Cerebellar cortex (tissue), 1 donor: ENCODE measurements at places on chromosomes 16 and 17.
A peak's percentile ranks its signal among the peaks of the same experiment; 100 is the strongest.

DNA sequence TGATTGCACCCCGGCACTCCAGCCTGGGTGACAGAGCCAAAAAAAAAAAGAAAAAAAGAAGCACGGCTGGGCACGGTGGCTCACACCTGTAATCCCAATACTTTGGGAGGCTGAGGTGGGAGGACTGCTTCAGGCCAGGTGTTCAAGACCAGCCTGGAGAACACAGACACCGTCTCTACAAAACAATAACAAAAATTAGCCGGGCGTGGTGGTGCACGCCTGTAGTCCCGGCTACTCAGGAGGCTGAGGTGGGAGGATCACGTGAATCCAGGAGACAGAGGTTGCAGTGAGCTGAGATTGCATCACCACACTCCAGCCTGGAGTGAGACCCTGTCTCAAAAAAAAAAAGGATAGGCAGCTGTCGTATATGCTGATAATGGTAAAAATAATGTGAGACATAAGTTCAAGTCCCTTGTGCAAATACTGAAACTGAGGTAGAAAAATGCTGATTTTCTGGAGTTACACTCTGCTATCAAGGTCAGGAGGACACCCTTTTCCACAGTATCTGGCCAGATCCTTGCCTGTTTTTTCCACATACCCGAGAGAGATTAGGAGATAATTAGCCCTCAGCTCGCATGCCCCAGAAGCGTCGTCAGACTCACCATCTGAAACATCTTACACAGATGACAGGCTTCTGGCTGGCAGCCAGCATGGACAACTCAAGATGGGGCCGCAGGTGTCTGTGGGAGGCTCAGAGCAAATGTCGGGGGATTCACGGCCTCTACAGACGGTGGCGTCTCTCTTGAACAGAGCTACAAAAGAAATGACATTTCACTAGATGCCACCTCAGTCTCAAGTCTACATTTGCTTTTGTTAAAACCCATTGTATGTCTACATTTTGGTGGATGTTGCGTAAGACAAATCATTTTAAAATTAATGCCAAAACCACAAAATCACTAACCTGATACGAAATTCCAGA, 36.8 kb downstream of the WDR45B start:
- DNase-seq = no peak

DNA sequence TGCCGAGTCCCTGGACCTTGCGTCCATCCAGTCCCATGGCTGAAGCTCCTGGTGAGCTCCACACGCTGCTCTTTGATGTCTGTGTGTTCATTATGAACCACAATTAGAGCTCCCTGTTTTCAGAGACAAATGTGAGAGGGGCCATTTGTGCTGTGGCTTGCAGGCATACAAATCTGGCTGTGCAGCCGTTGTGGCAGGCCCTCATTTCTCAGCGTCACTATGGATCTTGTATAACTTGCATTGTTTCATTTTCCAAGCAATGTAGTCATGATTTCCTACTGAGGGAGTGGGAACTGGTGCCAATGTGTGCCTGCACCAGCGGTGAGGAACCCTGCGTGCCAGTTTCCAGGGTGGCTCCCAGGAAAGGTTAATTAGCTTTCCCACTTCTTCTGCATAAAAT, 542.6 kb downstream of the TMEM114 start:
- no peak for DNase-seq

DNA sequence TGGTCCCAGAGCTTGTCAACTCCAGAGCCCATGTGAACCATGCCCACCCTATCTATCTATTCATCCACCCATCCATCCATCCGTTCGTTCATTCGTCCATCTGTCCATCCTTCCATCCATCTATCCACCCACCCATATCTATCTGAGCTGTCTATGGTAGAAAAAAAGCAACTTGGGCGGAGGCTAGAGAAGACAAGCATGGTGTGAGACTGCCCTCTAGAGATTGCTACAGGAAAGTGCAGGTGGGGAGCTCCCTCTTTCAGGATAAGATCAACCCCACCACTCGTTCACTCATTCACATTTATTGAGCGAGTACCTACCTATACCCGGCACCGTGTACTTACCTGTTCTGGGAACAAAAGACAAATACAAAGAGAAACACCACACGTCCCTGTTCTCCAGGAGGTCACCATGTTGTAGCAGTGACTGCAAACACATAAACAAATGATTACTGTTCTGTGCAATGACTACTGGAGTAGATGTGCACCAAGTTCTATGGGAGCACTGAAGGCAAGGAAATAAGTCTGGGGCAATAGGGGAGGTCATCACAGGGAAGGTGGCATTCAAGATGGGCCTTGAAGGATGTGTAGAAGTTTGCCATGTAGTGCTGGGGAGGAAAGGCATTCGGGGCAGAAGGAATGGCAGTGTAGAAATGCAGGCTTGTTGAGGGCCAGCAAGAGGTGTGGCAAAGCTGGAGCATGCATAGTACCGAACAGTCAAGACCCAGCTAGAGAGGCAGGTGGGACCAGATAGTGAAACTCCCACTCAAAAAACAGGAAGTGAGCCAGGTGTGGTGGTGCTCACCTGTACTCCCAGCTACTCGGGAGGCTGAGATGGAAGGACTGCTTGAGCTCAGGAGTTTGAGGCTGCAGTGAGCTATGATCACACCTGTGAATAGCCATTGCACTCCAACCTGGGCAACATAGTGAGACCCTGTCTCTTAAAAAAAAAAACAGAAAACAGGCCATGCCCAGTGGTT, 13.4 kb upstream of the ATP5MC1 start:
- DNase-seq = peak; percentile 73

DNA sequence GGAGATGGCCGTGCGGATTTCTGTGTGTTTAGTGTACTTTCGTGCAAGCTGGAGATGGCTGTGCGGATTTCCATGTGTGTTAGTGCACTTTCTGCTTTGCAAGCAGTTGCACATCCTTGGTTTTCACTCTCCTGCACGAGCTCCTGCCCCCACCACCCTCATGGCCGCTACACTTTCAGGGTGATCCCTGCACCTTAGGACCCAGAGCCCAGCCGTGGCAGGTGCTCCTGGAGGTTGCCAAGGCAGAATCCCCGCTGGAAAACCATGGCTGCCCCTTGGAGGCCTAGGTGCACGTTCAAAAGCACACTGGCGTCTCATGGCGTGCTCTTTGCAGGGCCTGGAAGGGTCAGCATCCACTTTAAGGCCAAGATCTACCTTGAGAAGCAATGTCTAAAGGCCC, 311.0 kb upstream of the TNRC6C start:
- DNase-seq = no peak

DNA sequence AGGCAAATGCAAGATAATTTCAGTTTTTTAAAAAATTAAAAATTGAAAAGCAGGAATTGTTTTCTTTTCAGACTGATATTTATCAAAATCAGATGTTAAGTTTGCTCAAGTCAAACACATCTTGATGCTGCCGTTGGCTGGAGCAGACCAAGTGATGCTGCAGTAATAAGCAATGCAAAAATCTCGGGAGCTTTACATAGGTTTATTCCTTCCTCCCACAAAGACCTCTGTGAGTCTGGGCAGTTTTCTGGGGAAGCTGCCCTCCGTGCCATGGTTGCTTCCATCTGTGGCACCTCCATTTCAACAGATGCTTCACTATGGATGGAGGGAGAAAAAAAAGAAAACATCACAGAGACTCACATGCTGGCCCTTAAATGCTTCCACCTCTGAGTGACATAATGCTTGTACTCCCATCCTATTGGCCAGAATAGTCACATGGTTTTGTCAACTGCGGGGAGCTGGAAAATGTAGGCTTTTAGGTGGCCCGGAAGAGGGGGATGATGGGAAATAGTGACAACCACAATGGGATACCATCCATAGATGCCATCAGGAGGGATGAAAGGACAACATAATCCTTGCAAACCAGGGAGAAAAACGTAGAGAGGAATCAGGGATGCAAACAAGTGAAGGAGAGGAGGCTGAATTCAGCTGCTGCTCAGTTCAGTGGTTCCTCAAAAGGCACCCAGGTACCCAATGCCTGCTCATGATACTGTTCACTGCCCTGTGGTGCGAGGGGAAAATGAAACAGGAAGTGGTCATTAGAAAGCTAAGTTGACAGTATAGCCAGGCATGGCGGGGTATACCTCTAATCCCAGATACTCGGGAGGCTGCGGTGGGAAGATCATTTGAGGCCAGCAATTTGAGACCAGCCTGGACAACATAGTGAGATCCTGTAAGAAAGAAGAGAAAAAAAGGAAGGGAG, 13.5 kb upstream of the ERCC4 start:
- no peak for DNase-seq

DNA sequence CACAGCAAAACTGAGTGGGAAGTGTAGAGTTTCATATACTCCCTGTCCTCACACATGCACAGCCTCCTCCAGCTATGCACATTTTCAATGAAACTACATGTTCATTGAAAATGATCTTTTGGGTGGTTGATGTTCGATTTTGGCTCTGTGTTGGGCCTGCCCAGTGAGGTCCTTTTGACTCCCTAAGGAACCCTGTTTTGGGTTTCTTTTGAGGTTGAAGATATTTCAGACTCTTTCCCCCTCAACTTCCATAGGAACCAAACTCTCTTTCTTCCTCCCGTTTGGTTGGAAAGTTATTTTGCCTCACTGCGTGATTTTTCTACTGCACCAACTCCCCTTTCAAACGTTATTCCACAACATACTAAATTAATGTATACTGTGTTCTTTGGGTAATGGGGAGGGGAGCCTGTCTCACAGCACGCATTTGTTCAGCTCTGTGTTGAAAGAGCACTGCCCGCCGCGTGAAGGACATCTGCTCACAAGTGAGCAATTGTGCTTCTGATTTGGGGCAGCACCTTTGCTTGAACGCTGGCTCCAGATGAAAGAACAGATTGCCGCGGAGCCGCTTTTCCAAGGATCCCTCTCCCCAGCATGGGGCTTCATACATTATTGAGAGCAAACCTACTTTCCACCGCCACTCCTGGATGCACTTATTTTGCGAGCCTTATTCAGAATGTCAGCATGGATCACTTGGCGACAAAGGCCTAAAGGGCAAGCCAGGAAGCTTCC, 385.9 kb downstream of the WWOX start:
- DNase-seq = peak; percentile 34

- DNase-seq = no peak
These were observed 101.6 kb downstream of the PRKCA start for GRCh38 chr17:66403846-66404556.

GRCh38 chr17:59680314-59680713, 26.9 kb downstream of the PTRH2 start:
- DNase-seq = no peak

DNA sequence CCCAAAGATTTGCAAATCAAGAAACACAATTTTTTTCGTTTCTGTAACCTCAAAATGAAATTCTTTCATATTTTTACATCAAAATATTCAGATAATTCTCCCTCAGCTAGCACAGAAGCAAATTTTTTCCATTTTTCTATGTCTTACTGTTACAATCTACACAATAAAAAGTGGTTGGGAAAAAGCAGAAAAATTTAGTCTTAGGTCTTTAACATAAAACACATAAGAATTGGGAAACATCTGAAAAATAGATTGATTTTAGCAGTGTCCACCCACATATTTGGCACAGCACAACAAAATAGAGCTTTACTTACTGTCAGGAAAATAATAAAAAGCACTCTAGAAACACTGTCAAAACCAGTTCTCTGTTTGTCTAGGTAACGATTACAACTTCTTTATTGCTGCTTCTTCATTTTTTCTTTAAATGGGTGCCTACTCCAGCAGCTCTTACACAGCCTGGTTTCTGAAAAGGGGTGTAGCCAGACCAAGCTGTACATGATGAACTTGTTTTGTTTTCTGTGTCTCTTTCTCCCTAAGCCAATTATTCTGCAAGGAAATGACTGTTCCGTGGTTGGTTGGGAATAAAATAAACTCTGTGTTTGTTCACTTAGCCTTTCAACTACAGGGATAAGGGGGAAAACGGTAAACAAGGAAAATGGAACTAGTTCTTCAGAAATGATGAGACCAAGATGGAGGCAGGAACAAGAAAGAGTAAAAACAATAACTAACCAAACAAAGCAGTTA, at the start of gene ABCA6:
Gene ABCA6 (minus strand): TSS at position 465 of the 744 bp plus-strand sequence. CDS start 1,192 bp downstream, outside the sequence.
- DNase-seq = no peak

GRCh38 chr16:54812229-54812628, 118.4 kb upstream of the IRX5 start:
- no peak for DNase-seq

DNA sequence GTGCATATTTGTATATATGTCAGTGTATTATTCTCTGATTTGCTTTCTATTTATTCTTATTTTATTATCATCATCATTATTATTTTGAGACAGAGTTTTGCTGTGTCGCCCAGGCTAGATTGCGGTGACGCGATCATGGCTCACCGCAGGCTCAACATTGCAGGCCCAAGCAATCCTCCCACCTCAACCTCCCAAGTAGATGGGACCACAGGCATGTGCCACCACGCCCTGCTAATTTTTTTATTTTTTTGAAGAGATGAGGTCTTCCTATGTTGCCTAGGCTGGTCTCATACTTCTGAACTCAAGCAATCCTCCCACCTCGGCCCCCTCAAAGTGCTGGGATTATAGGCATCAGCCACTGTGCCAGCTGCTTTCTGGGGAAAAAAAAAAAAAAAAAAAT, 8.4 kb upstream of the ARHGAP17 start:
- no peak for DNase-seq

- no peak for DNase-seq
These were observed 20.5 kb upstream of the FA2H start for GRCh38 chr16:74795104-74795503.

GRCh38 chr17:2613089-2613808, 19.8 kb downstream of the PAFAH1B1 start:
- DNase-seq = no peak

DNA sequence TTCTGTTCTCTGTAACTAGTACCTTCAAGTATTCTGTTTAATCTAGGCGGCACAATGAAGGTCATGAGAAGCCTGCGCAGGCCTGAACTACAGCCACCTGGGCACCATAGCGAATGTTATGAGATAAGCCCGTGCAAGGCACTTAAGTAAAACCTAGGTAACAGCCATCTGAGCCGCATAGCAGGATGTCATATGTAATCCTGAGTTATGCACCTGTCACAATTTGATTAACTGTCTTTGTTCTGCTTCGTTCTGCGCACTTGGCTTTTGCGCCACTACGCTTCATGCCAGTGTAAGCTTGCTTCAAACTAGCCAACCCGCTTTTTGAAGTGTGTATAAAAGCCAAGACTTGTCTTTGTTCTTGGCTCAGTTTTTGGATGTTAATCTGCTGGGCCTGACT, 449.8 kb downstream of the KCNJ18 start:
- DNase-seq = peak; percentile 78

GRCh38 chr17:18332909-18333489, 17.9 kb downstream of the SMCR8 start:
- DNase-seq = no peak

DNA sequence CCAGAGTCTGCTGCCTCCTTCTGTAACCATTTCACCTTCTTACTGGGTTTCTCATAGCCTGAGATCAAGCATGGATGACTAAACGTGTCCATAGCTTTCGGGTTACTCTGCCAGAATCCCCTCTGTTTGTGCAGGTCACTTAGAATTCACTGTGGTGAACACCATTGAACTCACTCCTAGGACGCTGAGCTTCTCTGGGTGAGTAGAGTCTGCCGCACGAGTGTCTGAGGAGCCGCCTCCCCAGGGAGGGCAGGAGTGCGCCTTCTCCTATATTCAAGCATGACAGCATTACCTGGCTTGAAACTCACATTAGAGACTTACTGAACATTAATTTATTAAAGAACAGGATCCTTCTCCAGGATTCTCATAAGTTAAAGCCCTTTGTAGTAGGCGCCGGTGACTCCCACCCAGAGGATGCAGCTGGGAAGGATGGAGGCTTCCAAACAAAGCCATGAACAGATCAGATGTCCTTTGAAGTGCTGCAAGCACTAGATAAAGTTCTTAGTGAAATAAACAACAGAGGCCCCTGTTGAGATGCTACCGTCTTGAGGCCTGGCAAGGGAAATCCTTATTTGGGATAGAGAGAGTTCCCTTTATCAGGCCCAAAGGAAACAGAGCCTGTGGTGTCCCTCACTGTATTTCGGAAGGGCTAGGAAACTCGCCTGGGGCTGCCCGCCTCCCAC, 144.6 kb upstream of the PLCG2 start:
- no peak for DNase-seq

GRCh38 chr17:42476411-42476810, 17.7 kb downstream of the ATP6V0A1 start:
- DNase-seq = no peak
